IMR-90 (cell line): ENCODE measurements at places on chromosomes 3 and 15. TPM values are rescaled to one million over a fixed set of nuclear protein-coding genes. Genes with fewer than 3 reads are reported as not detected.
A peak's percentile ranks its signal among the peaks of the same experiment; 100 is the strongest.

DNA sequence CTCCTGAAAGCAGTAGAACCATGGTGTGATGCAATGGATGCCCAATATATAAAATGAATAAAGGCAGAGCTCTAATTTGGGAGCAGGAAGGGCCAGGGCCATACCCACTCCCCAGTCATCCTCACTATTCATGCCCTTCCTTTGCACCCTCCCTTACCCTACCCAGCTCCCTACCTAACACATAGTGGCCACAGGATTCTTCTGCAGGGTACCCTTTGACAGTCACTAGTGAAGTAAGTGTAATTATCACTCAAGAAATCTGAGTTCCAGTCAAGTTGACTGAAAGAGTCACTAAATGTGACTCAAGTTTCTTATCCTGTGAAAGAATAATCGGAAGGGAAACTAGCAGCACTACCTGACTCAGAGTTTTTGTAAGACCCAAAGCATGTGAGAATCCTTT, 69.2 kb downstream of the RASA2 start:
- DNase-seq: peak; percentile 55
- peaks cover 2% of the 10 kb centered on the region; the same call in 1 of the 2 replicates for H3K4me1 ChIP-seq
- H3K27me3 ChIP-seq: no peaks in the 10 kb centered on the region
- H3K27ac ChIP-seq: no peak overlapping the region

- H3K36me3 ChIP-seq: no peaks in the 10 kb centered on the region
- no peak overlapping the region for H3K4me3 ChIP-seq
- H3K27ac ChIP-seq: no peak overlapping the region
- no peak for DNase-seq
- no peaks in the 10 kb centered on the region for H3K27me3 ChIP-seq
- H3K4me1 ChIP-seq: peaks cover 4% of the 10 kb centered on the region; the same call in 1 of the 2 replicates
These were observed 112.9 kb downstream of the AKAP13 start for GRCh38 chr15:85493260-85493659.

DNA sequence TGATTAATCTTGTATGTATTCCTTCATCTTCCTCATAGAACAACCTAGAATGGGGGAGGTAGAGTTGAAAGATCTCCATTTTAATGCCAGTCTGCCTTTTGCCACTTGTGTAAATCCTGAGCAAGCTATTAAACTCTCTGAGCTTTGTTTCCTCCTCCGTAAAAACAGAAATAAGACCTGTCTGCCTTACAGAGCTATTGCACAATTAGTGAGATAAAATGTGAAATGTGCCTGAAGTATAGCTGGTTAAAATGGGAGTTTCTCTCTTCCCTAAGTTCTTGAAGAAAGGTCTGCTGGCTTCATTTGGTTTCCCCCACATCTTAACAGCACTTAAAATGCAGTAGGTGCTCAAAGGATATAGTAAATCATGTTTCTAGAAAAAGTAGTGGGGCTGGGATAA, 19.0 kb downstream of the ALDH1A2 start:
- peaks cover 2% of the 10 kb centered on the region; the same call in 1 of the 2 replicates for H3K27me3 ChIP-seq
- H3K27ac ChIP-seq: no peak overlapping the region
- no peaks in the 10 kb centered on the region for H3K36me3 ChIP-seq
- no peak for DNase-seq
- no peak overlapping the region for H3K4me3 ChIP-seq

- no peak overlapping the region for H3K4me3 ChIP-seq
- H3K27ac ChIP-seq: no peak overlapping the region
- H3K27me3 ChIP-seq: no peaks in the 10 kb centered on the region
- H3K36me3 ChIP-seq: no peaks in the 10 kb centered on the region
- no peak for DNase-seq
These were observed 310.6 kb downstream of the MAGI1 start for GRCh38 chr3:65728138-65728537.

- H3K27me3 ChIP-seq: no peaks in the 10 kb centered on the region
- no peaks in the 10 kb centered on the region for H3K36me3 ChIP-seq
- DNase-seq: no peak
- H3K27ac ChIP-seq: no peak overlapping the region
These were observed 8.0 kb downstream of the MBNL1 start for GRCh38 chr3:152276681-152277080.

C3orf20 gene
- not detected in 2 replicates for polyA plus RNA-seq

PAK6 gene
- polyA plus RNA-seq: 0.21 TPM in 1 of 2 replicates, not detected in the other

PLXNB1 gene
- 25.3 and 27.0 TPM in 2 replicates for polyA plus RNA-seq

CIB2 gene
- 2.4 and 2.8 TPM in 2 replicates for polyA plus RNA-seq
